ENCODE measurements at places on chromosomes 16 and 17.

DNA sequence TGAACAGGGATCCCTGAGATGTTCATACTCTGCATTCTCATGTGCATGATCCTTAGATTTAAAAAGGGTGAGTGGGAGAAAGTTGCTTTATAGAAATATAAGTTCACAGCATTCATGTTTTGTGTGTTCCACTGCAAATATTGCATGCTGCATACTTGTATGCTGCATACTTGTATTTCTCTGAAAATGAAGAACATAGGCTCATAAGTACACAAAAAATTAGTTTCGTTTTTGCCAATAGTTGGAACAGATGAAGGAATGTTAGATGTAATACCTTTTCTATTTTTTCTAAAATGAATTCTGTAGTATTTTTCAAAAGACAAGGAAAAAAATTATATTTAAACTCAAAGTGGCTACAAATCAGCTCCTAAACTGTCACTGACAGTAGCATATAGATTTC lies 79.0 kb downstream of the NFAT5 start:
- DNase-seq: no peak

GRCh38 chr16:52787709-52788108 lies 240.8 kb upstream of the TOX3 start:
- no peak for DNase-seq

DNA sequence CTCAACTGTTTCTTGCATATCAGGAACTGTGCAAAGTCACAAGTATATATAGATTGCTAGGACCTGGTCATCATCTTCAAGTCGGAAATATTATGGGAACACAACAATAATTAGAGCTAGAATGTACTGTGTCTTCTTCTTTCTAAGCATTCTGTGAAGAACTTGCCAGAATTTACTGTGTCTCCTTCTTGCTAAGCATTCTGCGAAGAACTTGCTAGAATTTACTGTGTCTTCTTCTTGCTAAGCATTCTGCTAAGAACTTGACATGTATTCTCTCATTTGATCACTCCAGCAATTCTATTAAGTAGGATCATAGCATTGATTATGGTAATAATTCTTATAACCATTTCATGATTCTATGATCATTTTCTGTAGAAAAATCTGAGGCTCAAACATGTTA lies 231.7 kb downstream of the FOXL1 start:
- no peak for DNase-seq

DNA sequence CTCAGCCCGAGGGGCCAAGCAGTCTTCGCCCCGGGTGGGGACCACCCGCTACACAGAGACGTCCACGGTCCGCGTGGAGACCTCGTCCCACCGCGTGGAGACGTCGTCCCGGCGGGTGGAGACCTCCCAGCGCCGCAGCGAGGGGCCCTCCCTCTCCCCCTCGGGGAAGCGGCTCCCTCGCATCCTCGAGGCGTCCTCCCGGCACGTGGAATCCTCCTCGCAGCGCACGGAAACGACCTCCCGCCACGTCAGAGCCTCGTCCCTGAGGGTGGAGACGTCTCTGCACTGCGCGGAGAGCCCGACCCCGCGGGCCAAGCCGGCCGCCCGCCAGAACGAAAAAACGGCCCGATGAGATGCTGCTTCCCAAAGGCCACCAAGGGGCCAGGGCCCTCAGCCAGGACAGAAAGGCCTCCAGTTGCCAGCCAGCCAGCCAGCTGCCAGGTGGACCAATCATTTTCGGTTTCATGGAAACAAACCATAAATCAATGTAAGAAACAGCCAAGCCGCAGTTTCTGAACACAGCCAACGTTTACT lies 424 bp downstream of the C17orf100 start:
- peak; percentile 66 for DNase-seq

- peak; percentile 87 for DNase-seq
Observed at GRCh38 chr17:79038545-79039135, 14.7 kb downstream of the C1QTNF1 start.

GRCh38 chr17:63549289-63549945 lies 860 bp upstream of the DCAF7 start:
- no peak for DNase-seq

- DNase-seq: no peak
Observed at GRCh38 chr16:67034487-67034886, 5.5 kb downstream of the CBFB start.

GRCh38 chr16:5166486-5166885 lies 68.9 kb upstream of the EEF2KMT start:
- no peak for DNase-seq

DNA sequence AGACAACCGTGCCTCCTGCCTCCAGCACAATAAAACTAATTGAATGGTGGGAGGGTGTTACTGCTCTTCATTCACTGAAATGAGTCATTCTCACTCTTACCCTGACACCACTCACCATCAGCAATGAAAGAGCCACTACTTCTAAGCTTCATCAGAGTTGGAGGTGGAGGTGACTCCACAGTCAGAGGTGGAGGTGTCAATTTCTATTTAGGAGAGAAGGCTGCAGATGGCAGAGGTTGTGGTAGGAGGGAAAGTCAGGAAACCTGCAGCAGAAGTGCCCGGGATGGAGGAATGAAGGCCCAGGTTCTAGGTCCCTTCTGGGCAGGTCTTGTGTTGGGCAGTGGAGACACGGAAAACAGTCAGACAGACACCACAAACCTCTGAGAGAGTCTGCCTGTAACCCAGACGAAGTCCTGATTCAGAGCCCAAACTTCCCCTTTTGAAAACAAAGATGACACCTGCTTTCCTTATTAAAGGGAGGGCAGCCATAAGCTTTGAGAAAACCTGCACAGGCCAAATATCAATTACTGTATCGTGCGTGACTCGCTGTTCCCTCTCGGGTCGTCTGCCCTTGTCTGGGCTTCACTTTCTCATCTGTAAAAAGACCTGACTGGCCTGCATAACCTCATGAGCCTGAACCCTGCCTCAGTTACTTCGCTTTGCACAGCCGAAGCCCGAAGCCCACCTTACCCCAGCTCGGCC lies 668 bp downstream of the ATPAF2 start:
- DNase-seq: no peak

GRCh38 chr17:8904686-8905085 lies 37.2 kb upstream of the PIK3R6 start:
- DNase-seq: no peak

DNA sequence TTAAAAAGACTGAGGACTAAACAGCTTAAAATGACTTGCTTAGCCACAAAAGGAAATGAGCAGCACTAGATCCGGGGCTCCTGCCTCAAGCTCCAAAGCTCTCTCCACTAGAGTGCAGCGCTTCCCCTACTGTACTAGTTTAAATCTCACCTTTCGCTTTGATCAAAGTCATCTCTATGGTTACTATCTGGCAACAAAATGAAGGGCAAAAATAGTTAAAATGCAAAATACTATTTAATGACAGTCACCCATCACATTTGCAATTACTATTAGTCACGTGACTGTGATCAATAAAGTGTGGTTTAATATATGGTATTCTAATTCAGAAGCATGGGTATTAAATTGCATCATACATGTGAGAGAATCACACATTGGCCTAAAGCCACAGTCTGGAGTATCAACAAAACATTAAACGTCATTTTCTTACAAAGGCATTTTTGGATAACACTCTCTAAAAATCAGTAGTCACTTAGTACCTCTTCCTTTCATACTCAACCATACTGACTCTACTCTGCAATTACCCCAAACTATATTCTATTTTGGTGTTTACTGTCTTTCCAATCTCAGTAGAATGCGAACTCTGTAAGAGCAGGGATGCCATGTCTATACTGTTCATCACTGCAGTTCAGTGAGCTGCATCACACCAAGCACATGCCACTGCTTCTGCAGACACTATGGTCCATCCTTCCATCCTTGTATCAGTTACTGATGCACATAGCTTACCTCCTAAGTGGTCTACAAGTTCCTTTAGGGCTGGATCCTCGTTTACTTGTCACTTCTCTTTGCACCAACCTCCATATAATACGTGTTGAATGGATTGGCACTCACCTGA lies 6.2 kb downstream of the PSMD12 start:
- no peak for DNase-seq

- no peak for DNase-seq
Observed at GRCh38 chr17:32528825-32529224, 42.0 kb downstream of the CDK5R1 start.

- DNase-seq: peak; percentile 71
Observed at GRCh38 chr17:32111141-32111771, 31.0 kb upstream of the RHOT1 start.

DNA sequence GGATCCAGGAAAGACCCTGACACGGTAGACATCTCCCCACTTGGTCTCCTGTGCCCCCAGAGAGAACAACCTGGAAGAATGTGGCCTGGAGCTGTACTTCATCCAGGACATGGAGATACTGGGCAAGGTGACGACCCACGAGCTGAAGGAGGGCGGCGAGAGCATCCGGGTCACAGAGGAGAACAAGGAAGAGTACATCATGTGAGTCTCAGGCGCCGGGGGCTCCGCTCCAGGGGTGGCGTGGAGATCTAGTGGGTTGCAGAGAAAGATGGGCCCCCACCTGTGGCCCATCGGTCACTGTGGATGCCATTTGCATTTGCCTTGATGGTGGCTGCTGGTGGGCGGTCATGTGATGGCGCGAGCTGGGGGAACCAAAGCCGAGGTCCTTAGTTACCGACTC lies 14.9 kb upstream of the CLEC18A start:
- peak; percentile 50 for DNase-seq

GRCh38 chr16:48497932-48498768 lies 111.8 kb downstream of the N4BP1 start:
- no peak for DNase-seq

DNA sequence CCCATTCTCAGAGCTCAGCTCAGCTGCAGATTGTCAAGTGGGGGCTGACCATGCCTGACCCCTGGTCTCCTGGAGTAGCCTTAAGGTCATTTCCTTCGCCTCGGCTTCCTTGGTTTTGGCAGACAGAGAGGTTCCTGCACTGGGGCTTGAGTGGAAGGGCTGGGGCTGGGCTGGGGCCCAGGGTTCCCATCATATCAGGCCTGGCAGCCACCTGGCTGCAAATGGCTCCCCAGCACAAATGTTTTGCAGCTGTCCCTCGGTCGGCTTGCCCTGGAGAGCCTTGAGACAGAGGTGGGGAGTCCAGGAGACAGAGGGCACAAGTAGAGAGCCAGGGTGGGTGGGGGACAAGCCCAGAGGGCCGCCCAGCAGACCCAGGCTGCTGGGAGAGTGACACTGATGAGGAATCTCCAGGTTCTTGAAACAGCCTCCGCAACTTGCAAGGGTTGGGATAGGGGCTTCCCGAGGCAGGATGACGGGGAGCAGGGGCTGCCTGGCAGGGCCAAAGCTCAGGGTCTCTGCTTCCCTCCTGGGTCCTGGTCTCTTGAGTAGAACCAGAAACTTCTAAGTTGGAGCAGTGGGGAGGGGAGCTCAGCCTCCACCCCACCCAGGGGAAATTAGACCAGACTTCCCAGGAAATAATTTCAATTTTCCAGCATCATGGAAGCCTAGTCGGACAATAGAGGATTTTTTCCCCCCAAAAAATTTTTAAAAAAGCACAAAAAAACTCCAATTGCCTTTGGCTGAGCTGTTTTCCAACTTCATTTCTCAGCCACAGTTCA lies 19.3 kb downstream of the IGFBP4 start:
- DNase-seq: no peak

GRCh38 chr16:68790944-68791343 lies 52.4 kb upstream of the TANGO6 start:
- DNase-seq: no peak

- no peak for DNase-seq
Observed at GRCh38 chr17:61383689-61384201, 15.9 kb upstream of the TBX2 start.

GRCh38 chr16:77043076-77043475 lies 147.9 kb upstream of the MON1B start:
- DNase-seq: no peak

DNA sequence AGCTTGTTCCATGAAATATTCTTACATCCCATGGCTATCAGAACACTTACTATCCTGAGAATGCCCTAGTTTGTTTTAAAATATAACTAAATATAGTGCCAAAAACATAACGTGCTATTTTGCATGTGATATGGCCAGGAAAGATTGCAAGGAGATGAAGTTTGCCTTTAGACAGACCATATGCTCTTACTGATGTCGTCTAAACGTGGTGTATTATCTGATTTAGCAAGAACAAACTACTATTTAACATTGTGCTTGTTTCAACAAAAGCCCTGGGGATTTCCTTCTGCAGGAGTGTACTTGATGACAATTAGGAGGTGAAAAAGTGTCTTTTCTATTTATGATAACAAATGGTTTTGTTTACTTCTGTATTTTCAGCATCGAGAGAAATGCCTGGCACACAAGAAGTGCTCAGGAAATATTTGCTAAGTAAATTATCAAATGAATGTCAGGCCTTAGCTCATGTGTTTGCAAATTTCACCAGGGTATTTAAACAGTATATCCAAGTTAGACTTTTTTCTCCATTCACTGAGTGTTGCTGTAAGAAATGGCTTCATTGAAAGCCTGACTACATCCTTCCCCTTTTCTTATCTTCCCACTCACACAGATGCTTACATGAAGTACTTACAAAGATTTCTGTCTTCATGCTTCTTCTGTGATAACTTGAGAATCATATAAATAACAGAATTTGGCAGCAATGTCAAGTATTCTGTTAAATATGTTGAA lies 1033.6 kb downstream of the CDH8 start:
- no peak for DNase-seq

DNA sequence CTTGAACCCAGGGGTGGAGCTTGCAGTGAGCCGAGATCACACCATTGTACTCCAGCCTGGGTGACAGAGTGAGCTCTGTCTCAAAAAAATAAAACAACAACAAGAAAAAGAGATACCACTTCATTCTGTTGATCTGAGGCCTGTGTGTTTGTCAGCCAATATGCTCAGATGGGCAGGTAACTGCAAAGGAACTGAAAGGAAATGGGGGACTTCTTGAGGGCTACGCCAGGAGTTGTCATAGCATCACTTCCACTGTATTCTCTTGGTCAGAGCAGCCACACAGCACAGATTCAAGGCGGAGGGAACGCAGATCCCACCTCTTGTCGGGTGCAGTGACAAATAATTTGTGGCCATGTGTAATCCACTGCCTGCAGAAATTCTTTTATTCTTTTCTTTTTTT lies 73.9 kb upstream of the AKTIP start:
- DNase-seq: no peak

DNA sequence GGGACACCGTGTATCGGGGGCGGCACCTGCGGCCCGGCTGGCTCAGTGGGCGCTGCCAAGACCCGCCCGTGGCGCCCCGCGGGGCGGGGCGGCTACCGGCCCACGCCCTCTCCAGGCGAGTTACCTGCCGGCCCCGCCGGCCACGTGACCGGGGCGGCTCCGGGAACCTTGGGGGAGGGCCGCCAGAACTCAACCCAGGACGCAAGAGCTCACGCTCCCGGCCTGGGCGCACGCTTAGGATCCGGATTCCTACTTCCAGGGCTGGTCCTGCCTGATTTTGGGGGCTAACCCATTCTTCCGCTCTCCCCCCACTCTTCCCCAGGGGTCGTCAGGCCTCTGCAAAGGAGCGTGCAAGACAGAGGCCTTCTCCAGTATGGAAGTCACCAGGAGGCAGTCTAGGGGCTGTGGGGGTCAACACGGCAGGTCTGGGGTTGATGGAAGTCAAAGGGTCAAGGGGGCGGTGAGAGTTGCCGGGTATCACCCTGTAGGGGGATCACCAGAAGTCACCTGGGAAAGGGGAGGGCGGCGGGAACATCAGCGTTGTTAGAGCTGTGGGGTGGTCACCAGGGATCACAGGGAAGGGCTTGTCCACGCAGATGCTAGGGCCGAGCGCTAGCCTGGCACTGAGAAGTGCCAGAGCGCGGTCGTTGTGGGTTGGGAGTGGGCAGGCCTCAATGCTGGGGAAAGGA lies 354 bp upstream of the ESRP2 start:
- DNase-seq: no peak

- no peak for DNase-seq
Observed at GRCh38 chr16:27463741-27464591, 62.0 kb downstream of the IL21R start.

Measured in tibial artery (tissue), 4 donors.